ENCODE measurements at places on chromosomes 16 and 17.
A peak's percentile ranks its signal among the peaks of the same experiment; 100 is the strongest.

DNA sequence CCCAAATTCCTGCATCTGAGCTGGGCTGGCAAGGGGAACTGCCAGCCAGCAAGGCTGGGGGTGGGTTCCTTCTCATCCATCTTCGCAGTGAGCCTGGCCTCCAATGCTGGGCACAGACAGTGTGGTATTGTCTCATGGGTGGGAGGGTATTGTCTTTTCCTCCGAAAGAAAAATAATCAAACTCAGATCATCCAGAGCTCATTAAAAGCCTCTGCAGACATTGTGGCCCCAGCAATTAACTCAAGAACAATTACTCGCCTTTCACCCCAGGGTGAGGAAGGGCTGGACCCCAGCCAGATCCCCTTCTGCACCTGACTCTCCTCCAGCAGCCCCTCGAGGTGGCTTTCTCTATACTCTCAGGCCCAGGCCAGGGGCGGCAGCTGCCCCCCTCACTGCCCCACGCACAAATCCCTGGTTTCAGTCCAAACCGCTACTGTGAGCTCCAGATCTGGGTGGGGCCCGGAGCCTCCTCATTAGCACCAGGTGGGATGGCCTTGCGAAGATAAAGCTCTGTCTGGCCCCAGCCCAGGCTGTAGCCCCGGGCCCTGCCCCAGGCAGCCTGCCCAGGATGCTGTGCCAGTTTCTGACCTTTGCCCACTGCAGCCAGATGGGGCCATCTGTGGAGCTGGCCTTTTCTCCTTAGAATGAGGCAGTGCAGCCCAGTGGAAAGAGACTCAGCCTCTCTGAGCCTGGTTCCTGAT lies 2.3 kb upstream of the KRT15 start:
- DNase-seq, result no peak

DNA sequence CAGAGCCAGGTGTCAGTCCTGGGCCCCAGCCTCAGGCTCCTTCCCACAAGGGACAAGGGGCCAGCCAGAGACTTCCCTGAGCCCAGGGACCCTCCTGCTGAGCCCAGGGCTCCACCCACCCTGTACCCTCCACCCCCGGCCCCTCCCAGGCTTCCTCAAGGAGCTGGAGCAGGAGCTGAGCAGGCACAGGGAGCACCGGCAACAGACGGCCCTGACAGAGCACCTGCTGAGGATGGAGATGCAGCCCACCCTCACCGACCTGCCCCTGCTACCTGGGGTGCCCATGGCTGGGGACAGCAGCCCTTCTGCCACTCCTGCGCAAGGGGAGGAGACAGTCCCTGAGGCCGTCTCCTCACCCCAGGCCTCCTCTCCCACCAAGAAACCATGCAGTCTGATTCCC lies 4.5 kb downstream of the SCRN2 start:
- DNase-seq, result no peak

GRCh38 chr17:15886804-15887203 lies 58.1 kb upstream of the ADORA2B start:
- no peak for DNase-seq

DNA sequence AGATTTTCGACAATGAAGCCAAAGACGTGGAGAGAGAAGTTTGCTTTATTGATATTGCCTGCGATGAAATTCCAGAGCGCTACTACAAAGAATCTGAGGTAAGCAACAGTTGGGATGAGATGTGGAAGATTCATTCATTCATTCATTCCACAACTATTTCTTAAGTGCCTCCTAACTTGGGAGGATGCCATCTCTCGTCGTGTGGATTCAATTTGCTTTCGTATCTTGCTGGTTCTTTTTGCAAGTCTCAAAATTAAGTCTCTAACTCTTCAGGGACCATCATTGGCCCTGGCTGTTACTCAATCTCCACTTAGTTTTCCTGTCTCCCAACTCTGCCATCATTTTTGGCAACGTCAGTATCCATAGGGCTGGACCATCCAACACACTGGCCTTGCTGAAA lies 85.6 kb upstream of the NOL11 start:
- no peak for DNase-seq

DNA sequence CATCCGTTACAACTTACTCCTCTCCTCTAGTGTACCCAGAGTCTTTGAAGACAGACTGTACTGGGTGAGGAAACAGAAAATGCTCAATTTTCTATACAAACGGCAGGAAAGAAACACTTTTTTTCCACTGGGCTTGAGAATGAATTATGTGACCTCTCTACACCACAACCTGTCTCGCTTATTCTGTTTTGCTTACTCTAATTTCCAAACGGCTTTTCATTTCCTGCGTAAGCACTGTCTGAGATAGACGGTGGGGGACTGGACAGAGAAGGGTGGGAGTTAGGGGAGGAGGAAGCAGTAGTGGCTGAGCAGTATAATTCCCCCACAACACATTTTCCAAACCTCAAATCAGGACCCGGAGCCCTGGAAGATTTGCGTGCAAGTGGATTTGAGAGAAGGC lies 191.4 kb upstream of the SDK2 start:
- DNase-seq, result no peak

DNA sequence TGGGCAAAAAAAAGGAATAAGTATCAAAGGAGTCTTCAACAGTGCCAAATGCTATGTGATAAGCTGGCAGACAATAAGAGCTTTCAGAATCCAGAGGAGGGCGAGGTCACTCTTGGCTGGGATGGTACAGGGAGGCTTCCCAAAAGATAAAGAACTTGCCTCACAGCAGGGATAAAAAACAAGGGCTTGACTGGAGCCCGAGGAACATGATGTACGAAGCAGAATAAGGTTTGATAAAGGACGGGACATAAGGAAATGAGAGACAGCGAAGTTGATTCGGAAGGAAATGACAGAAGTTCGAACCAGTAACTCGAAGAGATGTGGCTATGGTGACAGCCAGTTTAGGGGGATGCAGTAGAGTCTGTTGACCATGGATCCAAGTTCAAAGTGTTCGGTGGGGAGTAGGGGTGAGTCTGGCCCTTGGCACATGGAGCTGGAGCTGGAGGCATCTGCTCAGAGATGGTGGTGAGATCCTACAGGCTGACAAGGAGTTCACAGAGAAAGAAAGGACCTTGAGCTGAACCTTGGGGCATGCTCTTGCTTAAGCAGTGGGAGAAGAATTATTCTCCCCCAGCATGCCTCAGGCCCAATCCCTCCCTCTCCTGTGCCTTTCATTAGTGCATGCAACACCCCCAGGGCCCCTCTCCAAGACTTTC lies 137.6 kb upstream of the RCVRN start:
- no peak for DNase-seq

DNA sequence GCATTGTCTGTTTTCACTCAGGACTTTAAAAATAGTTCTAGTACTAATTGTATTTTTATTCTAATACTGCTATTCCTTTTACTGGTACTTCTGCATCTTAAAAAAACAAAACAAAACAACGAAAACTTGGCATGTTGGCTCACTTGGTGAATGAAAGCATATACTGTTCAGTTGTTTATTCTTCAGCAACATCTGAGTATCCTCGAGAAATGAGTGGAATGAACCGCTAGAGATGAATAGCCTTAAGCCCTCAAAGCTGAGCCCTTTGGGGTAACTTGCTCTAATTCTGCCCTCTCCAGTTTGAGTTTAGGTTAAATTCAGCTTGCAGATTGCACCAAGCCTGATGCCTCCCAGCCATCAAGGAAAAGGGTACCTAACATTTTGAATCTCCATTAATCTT lies 126.5 kb downstream of the WWOX start:
- no peak for DNase-seq

DNA sequence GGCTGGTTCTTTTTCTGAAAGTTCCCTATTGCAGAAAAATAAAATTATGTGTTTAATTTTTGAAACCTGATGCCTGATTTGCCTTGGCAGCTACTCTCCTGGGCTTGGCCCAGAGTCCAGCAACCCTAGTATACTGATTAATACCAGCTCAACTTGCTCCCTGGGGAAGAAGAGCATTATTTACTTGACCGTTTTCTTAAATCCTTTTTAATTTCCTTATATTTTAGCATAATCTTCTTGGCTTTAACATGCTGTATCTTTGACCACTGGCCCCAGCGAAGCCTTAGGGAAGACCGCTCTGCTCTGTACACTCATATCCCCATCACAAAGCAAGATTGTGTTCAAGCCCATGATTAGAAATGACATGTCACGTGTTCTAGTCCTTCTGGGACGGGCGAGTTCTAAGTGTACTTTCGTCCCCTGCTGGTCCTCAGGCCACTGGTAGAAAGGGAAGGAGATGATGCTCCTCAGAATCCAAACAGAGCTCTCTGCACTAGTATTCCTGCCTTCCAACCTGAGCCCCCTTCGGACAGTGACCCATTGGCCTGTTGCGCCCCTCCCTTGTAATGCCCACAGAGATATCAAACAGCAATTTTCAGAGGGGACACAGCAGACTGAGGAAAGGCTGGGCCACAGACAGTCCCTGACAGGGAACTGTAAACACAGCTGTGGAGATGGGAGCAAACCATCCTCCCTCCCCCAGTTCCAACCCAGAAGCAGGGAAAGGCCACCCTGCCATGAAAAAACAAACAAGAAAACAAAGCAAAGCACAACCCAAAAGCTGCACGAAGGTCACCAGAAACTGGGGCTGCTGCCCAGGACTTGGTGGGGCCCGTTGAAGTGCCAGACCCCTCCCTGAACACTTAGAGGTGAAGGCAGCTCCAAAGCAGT lies 4.3 kb upstream of the EZH1 start:
- DNase-seq, result no peak

DNA sequence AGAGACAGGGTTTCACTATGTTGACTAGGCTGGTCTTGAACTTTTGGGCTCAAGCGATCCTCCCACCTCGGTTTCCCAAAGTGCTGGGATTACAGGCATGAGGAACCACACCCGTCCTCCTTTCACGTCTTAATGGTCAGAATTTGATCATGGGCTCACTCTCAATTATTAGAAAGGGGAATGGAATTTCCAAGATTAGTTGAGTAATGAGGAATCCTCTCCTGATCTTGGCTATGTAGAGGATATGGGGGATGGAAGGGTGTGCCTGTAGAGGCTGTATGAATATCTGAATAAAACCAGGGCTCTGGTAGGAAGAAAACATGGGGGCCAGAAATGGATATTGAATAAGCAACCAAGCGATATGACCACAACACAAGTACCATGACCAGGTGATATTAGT lies 25.9 kb upstream of the SMURF2 start:
- DNase-seq, result no peak

DNA sequence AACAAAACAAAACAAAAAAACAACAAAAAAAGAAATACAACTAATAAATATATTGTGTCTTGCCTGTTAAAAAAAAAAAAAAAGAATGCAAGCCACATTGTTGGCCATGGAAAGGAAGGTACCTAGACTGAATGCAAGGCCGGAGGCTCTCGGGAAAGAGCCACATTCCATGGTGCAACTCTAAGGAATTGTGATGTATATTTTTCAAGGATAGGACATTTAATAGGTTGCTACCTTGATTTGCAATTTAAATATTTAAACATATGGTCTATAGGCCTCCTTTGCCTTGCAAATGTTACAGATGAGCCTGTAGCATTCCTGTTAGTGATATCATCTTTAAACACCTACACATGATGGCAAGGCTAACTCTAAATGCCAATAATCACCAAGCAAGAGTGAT lies 650.9 kb downstream of the TOX3 start:
- DNase-seq, result no peak

GRCh38 chr16:3792472-3793012 lies 75.2 kb upstream of the TRAP1 start:
- DNase-seq, result no peak

GRCh38 chr17:38705803-38706504 lies 881 bp downstream of the MLLT6 start:
- DNase-seq, result no peak

DNA sequence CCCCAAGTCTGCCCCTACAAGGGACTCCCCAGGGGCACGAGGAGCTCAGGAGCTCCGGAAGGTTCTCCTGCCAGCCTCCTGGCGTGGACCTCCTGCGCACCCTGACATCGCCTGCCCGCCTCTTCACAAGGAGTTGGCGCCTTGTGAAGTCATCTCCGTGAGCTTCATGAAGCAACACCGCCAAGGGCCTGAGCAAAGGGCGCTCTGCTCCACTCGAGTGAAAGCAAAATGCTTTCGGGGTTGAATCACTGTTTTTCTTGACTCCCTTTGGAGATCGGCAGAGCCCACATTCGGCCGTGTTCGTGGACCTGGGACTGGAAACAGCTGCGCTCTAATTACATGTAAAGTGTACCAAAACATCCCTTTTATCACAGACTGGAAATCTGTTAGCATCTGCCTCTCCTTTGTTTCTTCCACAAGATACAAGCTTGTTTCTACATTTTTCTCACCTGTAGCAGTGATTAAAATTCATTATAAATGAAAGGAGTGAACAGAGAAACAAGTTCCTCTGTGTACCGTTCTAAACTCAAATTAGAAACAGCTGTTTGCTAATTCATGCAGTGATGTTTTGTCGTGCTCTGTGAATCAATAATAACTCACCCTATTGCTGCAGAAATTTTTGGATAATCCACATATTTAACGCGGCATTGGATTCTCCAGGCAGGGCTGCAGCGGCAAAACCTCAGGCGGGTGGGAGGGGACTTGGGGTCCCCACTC lies 203.3 kb downstream of the ZNF423 start:
- DNase-seq, result no peak

GRCh38 chr16:71919035-71919434 lies 23.7 kb downstream of the IST1 start:
- DNase-seq, result no peak

GRCh38 chr17:10233161-10233560 lies 34.8 kb upstream of the GAS7 start:
- no peak for DNase-seq

- DNase-seq, result no peak
These were observed 217.3 kb upstream of the ERCC4 start for GRCh38 chr16:13702614-13703013.

DNA sequence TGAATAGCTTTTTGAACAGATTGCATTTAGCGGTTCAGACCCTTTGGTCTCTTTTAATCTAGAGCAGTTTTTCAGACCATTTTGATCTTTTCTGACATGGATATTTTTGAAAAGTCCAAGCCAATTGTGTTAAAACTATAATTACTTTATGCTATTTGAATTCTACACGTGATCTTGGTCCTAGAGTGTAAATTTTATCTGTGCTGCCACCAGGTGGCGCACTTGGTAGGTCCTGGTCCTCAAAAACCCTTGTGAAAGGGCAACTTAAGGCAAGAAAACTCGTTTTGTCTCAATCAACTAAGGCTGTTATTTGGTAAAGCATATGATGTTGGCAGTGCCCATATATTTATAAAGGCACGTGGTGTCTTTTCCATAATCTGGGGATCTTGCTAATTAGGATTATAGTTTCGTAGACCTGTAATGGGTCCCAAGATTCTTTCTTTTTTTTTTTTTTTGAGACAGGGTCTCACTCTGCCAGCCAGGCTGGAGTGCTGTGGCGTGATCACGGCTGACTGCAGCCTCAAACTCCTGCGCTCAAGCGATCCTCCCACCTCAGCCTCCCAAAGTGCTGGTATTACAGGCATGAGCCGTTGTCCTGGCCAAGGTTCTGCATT lies 43.9 kb upstream of the TEX2 start:
- DNase-seq, result peak; percentile 59

GRCh38 chr17:80317706-80317980 lies 57.0 kb downstream of the RNF213 start:
- DNase-seq, result no peak

Measured in T-helper 1 cell (primary cell).